Karpas-422 (cell line): ENCODE measurements at places on chromosomes 7 and 10. TPM values are rescaled to one million over a fixed set of nuclear protein-coding genes. Genes with fewer than 3 reads are reported as not detected.

The SLC16A9 gene
- total RNA-seq = not detected in 2 replicates

The LIPF gene
- 0.22 TPM in 1 of 2 replicates, not detected in the other for total RNA-seq

The YWHAG gene
- total RNA-seq = 49.1 and 64.1 TPM in 2 replicates

The PTPRN2 gene
- total RNA-seq = 0.87 and 1.7 TPM in 2 replicates

The CASD1 gene
- 20.9 and 56.6 TPM in 2 replicates for total RNA-seq

The MYO1G gene
- 62.4 and 130 TPM in 2 replicates for total RNA-seq

The TOMM7 gene
- 169 and 170 TPM in 2 replicates for total RNA-seq

DNA sequence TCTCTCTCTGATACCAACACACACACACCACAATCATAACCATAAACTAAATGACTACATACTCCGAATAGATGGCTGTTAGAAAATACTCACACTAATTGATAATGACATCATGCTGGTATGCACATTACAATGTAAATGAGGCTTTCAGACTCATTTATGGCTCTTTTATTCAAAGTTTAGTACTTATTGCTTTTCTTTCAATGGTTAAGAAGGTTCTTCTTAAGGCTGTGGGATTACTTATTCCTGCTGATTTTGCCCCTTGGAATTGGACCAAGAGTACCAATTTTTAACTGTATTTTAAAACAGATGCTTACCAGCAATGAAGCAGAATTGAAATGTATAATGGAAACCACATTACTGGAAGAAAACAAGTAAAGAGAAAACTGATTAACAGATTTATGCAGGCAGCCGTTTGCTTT is 20.6 kb upstream of the CABCOCO1 start:
- DNase-seq = no peak
- H3K27ac ChIP-seq = no peak overlapping the region
- H3K36me3 ChIP-seq = no peaks in the 10 kb centered on the region

GRCh38 chr7:19567011-19567410 is 141.8 kb downstream of the POLR1F start:
- H3K4me1 ChIP-seq = no peaks in the 10 kb centered on the region
- no peak for DNase-seq
- H3K27ac ChIP-seq = no peak overlapping the region
- no peak overlapping the region for H3K4me3 ChIP-seq
- no peaks in the 10 kb centered on the region for H3K36me3 ChIP-seq

DNA sequence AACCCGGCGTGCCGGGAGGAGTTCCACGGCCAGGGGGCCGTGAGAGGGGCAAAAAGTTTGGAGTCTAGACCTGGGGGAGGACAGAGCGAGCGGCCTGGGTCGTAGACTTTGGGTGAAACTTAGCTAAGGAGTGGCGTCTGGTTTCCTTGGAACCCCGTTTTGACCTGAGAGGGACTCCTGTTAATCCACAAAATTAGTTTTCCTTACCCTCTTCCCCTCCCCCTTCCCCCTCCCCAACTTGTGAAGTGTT is 574 bp downstream of the MARCHF5 start:
- DNase-seq = peak; percentile 42
- H3K4me3 ChIP-seq = peak overlapping the region; percentile 87
- peaks cover 16% of the 10 kb centered on the region for H3K4me1 ChIP-seq
- H3K27me3 ChIP-seq = no peaks in the 10 kb centered on the region
- H3K27ac ChIP-seq = peak overlapping the region; percentile 54

DNA sequence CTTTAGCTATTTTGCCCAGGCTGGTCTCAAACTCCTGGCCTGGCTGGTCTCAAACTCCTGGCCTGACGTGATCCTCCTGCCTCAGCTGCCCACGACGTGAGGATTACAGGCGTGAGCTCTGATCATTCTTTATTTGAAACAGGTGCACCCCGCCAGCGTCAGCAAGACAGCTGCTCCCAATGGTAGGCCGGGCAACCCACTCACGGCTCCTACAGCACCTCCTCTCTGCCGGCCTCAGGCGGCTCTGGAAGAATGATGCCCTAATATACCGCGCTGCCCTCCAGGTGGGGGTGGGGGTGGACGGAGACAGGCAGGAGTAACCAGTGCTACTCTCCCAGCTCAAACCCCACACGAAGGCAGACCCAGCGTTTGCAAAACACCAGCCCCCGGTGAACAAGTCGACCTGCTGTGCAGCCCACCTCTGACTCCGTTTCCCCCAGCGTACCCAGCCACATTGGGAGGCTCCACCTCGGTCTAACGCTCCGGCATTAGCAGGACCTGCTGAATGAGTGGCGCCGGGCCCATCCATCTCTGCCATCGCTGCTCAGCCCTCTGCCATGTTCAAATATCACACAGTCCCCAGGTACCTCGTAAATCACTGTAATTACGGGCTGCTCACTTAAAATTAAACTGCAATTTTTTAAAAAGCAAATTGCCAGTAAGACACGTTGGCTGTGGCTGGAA is 148.6 kb downstream of the ELFN1 start:
- H3K27ac ChIP-seq = no peak overlapping the region
- no peak overlapping the region for H3K4me3 ChIP-seq
- H3K27me3 ChIP-seq = no peaks in the 10 kb centered on the region
- DNase-seq = no peak

DNA sequence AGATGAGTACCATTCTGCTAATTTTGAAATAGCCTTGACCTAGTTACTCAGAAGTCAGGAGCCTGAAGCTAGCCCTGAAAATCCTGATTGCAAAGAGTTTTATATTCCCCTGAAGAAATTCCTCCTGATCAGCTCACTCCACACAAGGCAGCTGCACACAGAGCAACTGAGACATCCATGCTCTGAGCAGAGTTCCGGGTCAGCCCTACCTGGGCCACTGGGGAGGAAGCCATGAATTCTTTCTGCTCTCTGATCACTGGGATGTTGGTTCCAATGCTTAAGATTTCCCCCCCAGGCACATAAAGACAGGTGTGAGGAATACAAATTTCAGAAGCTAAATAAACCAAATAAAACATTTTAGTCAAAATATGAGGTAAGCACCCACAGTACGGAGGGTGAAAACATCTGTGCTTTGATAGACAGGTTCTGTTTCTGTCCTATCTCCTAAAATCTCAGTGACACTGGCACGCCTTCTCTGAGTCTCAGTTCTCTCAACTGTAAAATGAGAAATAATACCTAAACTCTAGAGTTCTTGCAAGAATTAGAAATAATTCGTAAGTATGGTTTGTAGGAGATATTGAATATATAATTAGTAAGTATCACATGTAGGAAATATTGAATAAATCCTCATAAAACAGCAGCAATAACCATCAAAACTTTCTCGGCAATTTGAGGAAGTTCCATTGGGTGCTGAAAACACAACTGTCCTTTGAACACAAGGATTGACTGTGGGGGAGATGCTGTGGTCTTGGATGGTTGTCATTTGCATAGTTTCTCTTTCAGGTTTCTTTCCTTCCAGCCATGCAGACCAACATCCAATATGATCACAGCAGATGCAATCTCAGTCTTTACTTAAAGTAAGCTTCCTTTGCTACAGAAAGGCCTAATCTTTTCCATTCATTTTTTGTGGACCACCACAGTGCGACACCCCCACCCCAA is 133.0 kb upstream of the TNS3 start:
- no peaks in the 10 kb centered on the region for H3K27me3 ChIP-seq
- peak overlapping the region; percentile 99 for H3K27ac ChIP-seq
- H3K36me3 ChIP-seq = no peaks in the 10 kb centered on the region
- H3K4me3 ChIP-seq = peak overlapping the region; percentile 46; the same call in 1 of the 2 replicates

DNA sequence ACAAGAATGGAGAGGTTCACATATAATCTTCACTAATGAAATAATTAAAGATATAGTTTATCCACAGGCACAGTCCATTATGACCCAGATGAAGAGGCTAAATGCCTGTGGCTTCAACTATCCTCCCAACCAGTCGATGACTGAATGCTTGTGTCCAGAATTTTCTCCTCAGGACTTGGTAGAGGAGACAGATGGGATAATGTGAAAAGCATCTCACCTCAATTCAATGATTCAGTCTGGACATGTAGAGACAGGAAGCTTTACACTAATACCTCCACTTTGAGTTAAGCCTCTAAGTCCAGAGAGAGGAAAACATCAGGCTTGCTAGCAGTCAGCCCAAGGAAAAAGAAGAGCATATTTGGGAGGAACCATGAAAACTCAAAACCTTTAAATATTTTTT is 59.1 kb upstream of the COL1A2 start:
- no peaks in the 10 kb centered on the region for H3K4me1 ChIP-seq
- H3K27me3 ChIP-seq = no peaks in the 10 kb centered on the region
- H3K4me3 ChIP-seq = no peak overlapping the region

DNA sequence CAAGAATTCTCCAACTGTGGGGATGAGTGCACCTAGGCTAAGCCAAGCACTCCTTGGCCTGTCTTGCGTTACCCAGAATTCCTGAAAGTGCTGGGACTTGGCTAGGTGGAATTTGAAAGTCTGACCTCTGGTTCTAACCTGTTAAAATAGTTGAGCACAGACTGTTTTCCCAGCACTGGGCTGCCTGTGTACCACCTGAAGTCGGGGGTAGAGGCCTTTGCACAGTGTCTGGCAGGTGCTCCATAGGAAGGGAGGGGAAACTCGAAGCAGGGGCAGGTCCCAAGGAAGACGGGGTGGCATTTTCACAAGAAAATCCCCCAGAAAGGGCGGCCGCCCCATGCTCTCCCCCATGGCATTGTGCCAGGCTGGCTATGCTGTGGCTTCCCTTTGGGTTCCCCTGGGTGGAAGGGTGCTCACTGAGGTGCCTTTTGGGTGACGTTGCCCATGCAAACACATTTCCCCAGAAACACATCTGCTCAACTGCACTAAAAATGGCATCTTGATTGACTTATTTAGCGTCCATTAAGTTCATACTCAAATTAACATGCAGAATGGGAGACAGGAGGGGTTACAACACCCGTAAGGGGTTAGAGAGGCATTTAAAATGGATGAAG is 62.9 kb downstream of the SYPL1 start:
- H3K27me3 ChIP-seq = no peaks in the 10 kb centered on the region
- H3K4me3 ChIP-seq = peak overlapping the region; percentile 42
- no peaks in the 10 kb centered on the region; the same call in 1 of the 2 replicates for H3K36me3 ChIP-seq
- peak overlapping the region; percentile 99 for H3K27ac ChIP-seq
- DNase-seq = peak; percentile 99

- no peak within 1 kb of the TSS for H3K27ac ChIP-seq
- no peak for DNase-seq
- H3K27me3 ChIP-seq = no peaks in the 10 kb centered on the region
Measured at GRCh38 chr7:45920502-45921380, at the start of gene IGFBP3. Gene IGFBP3 (minus strand): TSS chr7:45921272. CDS start chr7:45921140, 132 bp downstream.

GRCh38 chr10:24249829-24250415 is 41.0 kb downstream of the KIAA1217 start:
- no peak overlapping the region for H3K27ac ChIP-seq
- no peak for DNase-seq
- no peaks in the 10 kb centered on the region for H3K27me3 ChIP-seq
- H3K36me3 ChIP-seq = no peaks in the 10 kb centered on the region
- H3K4me1 ChIP-seq = no peaks in the 10 kb centered on the region
- no peak overlapping the region for H3K4me3 ChIP-seq

DNA sequence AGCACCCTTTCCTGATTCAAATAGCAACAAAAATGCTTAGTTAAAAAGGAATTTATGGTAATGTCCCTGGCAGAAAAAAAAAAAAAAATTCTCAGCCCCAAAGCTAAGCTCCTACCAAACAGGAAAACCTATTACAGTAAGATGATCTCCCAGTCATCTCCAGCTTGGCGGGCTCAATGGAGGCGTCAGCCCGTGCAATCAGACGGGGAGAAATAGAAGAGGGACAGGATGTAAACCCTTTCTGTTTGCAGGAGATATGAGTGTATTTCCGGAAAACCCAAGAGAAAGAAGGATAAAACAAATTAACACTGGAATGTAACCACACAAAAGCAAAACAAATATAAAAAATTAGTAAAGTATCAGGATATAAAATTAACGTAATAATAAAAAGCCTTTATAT is 242.8 kb downstream of the TCERG1L start:
- H3K4me1 ChIP-seq = peaks cover 7% of the 10 kb centered on the region
- H3K27me3 ChIP-seq = no peaks in the 10 kb centered on the region
- DNase-seq = no peak
- H3K4me3 ChIP-seq = no peak overlapping the region

DNA sequence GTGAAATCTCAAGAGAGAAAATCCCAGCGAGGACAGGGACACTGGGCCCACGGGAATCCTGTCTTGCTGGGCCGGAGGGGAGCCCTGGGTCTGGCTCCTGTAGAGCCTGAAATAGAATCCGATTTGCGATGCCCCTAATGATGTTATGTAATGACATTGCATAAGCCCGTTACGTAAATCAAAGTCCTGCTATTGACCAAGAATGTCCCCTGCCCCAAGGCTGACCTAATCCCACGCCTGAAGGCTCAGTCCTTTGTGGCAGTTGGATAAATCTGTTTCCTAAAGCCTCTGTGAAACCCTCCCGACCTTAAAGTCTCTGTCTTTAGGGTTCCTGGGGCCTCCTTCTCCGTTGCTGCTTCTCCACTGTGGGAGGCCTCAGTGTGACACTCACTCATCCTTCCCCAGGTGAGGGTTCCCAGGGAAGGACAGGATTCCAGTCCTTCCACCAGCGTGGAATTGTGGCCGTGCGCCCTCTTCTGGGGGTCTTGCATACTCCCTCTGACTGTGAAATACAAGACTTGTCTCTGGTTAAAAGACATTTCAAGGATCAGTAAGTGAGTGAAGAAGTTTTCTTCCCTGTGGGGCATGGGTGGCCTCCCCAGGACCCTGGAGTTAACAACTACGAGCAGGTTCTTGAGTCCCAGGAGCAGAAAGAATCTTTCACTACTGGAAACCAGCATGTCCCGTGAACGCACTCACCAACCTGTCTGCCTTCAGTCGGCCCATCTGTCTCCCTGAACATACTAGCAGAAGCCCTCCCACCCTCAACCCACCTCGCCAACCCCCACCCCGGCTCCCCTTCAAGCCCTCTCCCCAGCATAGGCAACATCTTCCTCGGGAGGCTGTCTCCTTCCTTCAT is 19.8 kb downstream of the ZNF467 start:
- no peaks in the 10 kb centered on the region for H3K27me3 ChIP-seq
- H3K4me1 ChIP-seq = no peaks in the 10 kb centered on the region
- H3K4me3 ChIP-seq = no peak overlapping the region
- H3K36me3 ChIP-seq = no peaks in the 10 kb centered on the region

DNA sequence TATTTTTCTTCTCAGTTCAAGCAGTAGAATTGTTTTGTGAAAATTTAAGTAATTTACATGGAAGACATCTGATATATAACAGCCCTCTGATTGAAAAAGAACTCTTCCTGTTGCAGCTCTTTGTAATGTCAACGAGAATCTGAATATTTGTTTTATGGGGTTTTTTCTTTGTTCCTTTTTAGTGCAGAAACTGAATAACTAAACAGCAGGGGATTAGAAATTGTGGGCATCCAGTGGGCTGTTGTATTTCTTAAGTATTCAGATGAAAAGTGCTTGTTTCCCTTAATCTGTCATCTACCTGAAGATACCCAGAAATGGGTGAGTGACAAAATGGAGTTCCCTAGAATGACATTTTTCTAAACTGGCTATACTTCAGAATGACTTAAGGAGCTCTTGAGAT is 7.4 kb downstream of the ARL4A start:
- no peaks in the 10 kb centered on the region for H3K36me3 ChIP-seq
- no peak overlapping the region for H3K27ac ChIP-seq
- no peaks in the 10 kb centered on the region for H3K27me3 ChIP-seq
- no peak overlapping the region for H3K4me3 ChIP-seq
